ENCODE measurements at places on chromosomes 4 and X.
A peak's percentile ranks its signal among the peaks of the same experiment; 100 is the strongest.

GRCh38 chrX:1105671-1106419 lies 106.6 kb downstream of the CRLF2 start:
- DNase-seq: no peak

- DNase-seq: peak; percentile 27
Measured at GRCh38 chrX:55710701-55711100, 6.8 kb upstream of the RRAGB start.

- DNase-seq: no peak
Measured at GRCh38 chr4:148006001-148006400, 274.1 kb downstream of the ARHGAP10 start.

DNA sequence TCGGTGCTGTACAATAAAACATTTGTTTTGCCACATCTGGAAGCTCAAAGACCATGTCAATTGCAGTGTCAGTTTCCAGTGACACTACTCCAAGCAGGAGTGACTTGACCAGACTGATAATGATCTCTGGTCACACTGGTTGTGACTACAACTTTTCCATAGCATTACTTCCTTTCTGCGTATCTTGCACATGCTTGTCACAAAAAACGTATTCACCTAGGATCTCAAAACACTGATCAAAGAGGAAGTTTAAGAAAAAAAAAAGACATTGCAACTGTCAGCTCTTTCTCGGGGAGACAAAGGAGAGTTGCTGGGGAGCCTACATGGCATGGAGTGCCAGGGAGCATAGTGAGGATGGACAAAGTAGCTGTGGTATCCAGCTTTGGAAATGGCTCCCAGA lies 60.6 kb downstream of the OPHN1 start:
- no peak for DNase-seq

- no peak for DNase-seq
Measured at GRCh38 chrX:1679238-1679637, 64.4 kb downstream of the ASMT start.

DNA sequence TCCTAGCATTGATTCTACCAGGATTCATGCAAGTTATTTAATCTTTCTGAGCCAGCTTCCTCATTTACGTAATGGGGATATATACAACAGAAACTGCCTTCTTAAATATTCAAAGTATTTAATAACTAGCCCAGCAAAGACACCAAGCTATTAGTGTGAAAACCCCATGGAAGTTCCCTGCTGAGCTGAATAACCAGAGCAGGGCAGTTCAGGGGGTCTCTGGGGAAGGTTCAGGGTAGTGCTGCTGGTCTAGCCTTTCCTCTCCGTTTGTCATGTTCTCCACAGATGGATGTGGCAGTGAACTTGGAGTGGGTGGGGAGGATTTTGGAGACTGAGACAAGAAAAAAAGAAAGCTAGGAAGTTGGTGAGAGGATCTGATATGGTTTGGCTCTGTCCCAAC lies 240.8 kb upstream of the TAPT1 start:
- DNase-seq: no peak

GRCh38 chr4:147198411-147199051 lies 252.9 kb upstream of the TTC29 start:
- peak; percentile 70 for DNase-seq

- DNase-seq: no peak
Measured at GRCh38 chr4:138256608-138257007, 14.5 kb upstream of the SLC7A11 start.

GRCh38 chr4:18858229-18858922 lies 836.8 kb upstream of the LCORL start:
- DNase-seq: no peak

DNA sequence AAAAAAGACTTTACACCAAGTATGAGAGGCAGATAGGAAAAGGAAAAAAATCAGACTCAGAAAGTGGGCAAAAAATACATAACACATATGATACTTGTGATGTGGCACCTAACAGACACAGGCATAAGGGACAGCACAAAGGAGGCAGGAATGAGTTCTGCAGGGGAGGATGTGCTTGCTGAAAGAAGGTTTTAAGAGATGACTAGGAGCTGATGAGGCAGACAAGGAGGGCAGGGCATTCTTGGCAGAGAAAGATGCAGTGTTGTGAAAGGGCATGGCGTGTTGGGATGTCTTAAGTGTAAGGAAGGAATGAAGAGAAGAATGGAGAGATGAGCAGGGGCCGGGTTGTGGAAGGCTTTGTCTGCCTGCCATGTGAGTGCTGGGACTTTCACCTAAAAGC lies 49.7 kb upstream of the TMEM154 start:
- DNase-seq: no peak

DNA sequence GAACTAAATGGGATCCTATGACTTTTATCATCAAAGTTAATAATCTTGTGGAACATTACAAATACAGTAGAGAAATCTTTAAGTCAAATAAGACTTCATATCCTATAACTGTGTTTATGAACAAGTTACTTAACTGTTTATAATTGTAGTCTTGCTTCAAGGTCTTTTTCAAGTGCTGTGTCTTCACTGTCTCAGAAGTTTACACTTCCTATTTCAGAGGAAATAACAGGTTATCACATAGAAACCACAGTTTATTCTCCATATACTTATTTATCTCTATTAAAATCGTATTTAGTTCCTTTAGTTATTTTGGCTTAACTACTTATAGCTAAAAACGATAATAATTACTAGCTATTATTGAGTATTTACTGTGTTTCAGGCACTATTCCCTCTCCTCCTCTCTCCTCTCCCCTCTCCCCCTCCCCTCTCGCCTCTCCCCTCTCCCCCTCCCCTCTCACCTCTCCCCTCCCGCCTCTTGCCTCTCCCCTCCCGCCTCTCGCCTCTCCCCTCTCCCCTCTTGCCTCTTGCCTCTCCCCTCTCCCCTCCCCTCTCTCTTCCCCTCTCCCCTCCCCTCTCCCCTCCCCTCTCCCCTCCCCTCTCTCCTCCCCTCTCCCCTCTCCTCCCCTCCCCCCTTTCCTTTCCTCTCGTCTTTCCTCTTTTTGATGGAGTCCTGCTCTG lies 63.7 kb downstream of the RBPJ start:
- DNase-seq: no peak

DNA sequence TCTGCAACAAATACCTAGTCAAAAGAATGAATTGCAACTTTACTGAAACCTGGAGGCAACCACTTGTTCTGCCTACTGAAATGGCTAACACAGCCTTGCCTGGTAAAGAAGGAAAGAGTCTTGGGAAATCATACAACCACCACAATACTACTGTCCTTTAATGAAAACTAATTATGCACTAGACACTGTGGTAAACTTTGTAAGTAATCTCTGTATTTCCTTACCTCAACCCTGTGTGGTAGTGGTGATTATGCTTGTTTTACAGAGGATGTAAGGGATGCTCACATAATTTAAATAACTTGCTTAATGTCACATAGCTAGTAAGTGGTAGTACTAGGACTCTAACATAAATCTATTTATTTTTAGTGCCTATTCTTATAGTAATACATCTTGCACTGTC lies 44.7 kb downstream of the TMEM156 start:
- no peak for DNase-seq

DNA sequence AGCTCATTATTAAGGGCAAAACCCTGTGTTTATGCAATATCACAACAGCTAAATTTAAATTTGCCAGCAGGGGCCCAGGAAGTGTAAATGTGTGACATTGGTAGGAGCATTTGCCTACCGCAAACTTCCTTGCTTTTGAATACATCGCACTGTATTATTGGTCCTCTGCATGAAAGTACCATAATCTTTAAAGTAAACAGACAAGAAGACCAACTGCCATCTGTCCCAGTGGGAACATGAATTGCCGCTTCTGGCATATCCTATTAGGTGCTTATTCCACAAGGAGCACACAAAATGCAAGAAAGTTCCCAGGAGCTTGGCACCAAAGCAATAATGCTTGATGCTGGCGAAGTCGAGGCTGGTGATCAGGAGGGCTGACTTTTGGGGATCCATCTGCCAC lies 51.3 kb downstream of the SOD3 start:
- no peak for DNase-seq

- no peak for DNase-seq
Measured at GRCh38 chr4:140297221-140297570, 76.2 kb upstream of the SCOC start.

- DNase-seq: no peak
Measured at GRCh38 chr4:123216946-123217345, 179.6 kb upstream of the SPRY1 start.

- DNase-seq: no peak
Measured at GRCh38 chr4:5802565-5802964, 90.3 kb downstream of the CRMP1 start.

- DNase-seq: no peak
Measured at GRCh38 chrX:5307416-5307815, 921.3 kb downstream of the NLGN4X start.

DNA sequence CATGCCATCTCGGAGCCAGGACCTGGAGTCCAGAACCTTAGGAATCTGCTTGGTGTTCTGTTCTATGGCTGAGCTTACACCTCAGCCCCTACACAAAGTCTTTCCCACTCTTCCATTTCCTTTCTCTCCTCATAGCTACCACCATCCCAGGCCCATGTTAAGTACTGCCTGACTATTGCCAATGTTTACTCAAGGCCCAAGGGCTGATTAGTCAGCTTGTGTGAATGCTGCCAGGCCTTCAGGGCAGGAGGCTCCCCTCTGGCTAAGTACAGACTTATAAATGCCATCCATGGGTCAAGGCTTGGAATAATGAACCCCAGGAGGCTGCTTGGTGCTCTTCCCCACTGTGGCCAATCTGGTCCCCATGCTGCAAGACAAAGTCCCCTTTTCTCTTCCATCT lies 411.6 kb upstream of the MAGEB18 start:
- peak; percentile 3 for DNase-seq

- DNase-seq: no peak
Measured at GRCh38 chrX:109782994-109783700, 50.1 kb upstream of the ACSL4 start.

- no peak for DNase-seq
Measured at GRCh38 chr4:13765539-13765938, 138.0 kb upstream of the BOD1L1 start.

Data from retinal pigment epithelial cell (primary cell).